ACHN (cell line): ENCODE measurements at places on chromosomes 6 and 20.

- no peak for DNase-seq
These were observed 273.1 kb downstream of the CLIC5 start for GRCh38 chr6:45742591-45742990.

GRCh38 chr6:13923527-13924145 is 1.1 kb upstream of the RNF182 start:
- DNase-seq = peak; percentile 49

DNA sequence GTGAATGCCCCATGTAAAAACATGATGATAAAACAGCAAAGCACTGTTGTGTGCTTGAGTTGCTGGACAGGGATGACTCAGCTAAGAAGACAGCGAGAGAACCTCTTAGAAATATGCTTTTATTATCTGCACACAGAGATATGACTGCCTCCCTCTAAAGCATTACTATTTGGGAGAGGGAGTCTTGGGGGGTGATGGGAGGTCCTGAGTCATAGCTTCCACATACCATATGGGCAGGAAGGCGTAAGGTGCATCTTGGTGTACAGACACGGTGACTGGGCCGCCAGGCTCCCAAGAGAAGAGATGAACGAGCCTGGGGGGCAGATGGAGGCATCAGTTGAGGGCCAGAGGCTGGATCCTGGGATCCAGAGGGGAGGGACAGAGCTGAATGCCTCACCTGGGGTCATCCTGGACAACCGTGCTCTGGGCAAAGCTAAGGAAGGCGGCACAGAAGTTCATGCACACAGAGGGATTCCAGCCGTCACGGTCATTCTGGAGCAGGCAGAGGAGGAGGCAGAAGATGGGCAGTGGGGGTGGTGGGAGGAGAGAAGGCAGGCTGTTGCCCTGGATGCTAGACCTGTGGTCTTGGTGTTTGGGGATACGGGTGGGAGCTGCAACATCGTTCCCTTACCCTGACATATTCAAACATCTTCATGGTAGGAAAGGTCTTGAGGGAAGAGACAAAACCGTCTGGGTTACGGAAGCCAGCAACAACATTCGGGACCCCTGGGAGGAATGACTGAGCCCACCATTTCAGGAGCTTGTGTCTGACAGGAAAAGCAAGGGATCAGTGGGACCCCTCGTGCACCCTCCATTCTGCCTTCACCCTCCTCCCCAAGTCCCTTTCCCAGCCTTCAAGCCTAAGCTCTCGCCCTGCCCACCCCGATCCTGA is 2.0 kb downstream of the DXO start:
- DNase-seq = peak; percentile 26

GRCh38 chr6:100171533-100172321 is 177.7 kb upstream of the MCHR2 start:
- no peak for DNase-seq

GRCh38 chr6:13427801-13428582 is 59.4 kb downstream of the GFOD1 start:
- DNase-seq = no peak

- no peak for DNase-seq
These were observed 124.3 kb downstream of the TPBG start for GRCh38 chr6:82487895-82488294.

- DNase-seq = peak; percentile 15
These were observed 311.5 kb downstream of the PLCB1 start for GRCh38 chr20:8443464-8444072.

GRCh38 chr6:139378226-139378625 is 3.8 kb upstream of the CITED2 start:
- DNase-seq = no peak

- DNase-seq = no peak
These were observed 38.6 kb upstream of the PLCG1 start for GRCh38 chr20:41098703-41099250.

GRCh38 chr6:42222448-42222847 is 4.8 kb upstream of the MRPS10 start:
- DNase-seq = no peak

- no peak for DNase-seq
These were observed 143.4 kb downstream of the BCKDHB start for GRCh38 chr6:80249897-80250296.

- no peak for DNase-seq
These were observed 16.7 kb downstream of the BMP2 start for GRCh38 chr20:6784210-6784631.

DNA sequence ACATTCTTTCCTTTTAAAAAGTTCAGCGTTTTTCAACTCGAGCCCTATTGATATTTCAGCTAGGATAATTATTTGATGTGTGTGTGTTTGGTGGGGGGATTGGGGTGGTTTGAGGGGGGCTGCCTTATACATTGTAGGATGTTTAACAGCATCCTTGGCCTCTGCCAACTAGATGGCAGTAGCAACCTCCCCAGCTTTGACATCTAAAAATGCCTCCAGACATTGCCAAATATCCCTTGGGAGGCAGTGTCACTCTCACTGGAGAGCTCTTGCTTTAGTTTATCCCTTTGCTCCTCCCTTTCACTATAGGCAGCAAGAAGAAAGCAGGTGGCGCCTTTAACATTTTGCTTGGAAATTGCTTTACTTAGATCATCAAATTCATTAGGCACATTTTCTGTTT is 14.6 kb upstream of the TP53TG5 start:
- no peak for DNase-seq

DNA sequence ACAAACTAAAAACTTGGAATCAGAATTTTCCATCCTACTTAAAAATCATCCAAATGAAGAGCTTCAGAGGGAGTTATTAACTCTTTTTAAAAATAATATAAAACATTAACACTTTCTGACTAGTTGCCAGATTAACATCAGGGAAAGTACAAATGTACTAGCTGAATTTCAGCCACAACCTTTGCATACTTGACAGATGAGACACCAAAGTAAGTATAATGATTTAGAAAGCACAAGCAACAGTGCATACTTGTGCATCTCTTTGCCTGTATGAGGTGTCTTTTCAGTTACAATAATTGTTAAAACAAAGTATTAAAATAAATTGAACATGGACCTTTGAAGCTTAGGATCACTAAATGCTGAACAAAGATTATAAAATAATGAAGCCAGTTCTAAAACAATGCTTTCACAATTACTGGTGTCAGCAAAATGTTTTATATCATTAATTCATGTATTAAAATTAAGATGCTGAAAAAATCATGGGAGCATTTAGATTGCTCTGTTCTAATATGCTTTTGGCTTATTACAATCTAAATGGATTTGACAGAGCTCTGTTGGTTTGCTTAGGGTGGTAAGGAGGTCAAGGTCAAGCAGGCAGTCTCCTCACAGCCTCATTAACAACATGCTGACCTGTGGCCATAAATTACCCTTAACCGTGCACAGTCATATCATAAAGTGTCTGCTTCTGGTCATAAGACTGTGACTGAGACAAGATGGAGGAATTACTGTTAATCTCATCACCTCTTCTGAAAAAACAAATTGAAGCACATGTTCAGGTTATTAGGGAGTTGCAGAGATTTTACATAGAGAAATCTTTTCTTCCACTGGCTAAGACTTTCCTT is 15.1 kb downstream of the RNF217 start:
- DNase-seq = no peak

DNA sequence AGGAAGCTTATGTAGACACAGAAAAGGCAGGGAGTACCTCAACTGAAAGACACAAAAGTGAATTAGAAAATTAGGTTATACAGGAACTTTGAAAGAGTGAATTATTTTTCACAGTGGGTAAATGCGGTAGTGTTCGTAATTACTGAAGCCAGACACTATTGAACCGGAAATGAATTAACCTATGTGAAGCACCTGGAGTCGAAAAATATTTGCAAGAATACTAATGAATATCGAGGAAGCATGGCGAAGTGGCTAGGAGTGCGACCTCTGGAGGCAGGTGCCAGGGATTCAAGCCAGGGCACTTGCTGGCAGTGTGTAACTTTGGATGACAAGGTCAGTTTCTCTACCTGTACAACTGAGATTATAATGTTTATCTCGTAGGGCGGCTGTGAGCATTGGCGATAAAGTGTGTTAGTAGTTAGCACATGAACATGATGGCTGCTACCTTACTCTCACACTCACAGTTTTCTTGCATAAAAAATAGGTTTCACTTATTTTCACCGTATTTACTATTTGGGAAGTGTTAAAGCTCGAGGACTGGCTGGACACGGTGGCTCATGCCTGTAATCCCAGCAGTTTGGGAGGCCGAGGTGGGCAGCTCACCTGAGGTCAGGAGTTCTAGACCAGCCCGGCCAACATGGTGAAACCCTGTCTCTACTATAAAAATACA is 567 bp upstream of the SLC18B1 start:
- DNase-seq = peak; percentile 78

- no peak for DNase-seq
These were observed 503.7 kb downstream of the KIF16B start for GRCh38 chr20:16069389-16070010.

DNA sequence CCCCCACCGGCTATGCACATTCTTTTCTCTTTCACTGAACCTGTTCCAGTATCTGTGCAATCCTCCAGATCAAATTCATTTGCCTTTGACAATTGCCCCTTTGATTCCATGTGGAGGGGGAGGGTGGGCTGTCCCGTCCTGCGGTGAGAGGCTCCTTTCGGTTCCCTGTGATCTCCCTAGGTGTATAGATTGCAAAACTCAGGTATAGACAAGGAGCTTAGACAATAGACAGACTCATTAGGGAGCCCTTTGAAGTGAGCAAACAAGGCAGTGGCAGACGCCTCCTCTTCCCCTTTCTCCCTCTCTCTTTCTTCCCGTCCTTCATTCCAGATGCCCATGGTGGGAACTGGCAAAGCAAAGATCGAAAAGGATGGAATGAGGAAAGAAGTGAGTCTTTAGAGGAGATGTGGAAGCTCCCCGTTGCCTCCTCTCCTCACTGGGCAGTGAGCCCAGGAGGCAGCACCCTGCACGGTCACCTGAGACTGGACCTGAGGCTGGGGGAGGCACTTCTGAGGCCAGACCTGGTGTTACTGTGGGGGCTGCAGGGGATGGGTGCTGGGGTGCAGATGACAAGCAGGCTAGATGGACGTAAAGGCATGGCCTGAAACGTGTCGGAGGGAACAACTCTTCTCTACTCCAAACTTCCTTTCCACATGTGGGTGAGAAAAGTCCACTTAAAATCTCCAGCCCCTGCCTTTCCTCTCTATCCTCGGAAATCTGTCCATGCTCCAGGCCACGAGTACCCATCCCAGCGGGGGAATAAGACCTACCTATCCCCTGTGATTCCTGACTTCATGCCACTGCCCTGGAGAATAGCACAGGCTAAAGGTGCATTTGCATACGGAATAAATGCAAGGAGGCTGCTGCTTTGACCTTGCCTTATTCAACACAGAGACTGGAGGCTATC is 256.6 kb upstream of the FOXQ1 start:
- no peak for DNase-seq

- DNase-seq = no peak
These were observed 30.8 kb downstream of the GSTA4 start for GRCh38 chr6:52964318-52964717.

DNA sequence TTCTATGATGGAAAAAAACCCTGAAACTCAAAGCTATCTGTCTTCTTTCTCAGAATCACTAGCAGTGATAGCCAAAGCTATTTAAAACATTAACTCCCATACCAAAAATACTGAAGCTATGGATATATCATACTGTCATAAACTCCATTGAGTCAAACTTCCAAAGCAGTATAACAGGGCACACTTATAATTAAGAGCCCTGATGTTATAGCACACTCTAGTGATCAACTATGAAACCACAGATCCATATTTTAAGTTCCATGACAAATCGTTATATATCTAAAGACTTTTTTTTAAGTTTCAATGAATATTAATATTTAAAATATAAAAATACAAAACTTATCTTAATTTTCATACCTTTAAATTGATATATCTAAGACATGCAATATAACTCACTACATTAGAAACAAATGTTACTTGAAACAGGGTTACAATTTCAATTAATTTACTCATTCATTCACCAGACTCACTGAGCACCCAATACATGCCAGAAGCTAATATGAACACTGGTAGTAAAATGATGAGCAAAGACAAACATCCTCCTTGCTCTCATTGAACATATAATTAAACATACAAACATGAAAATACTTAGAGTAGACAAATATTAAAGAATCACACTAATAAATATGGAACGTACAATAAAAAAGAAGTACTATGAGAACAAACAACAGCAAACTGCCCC is 69.3 kb downstream of the IBTK start:
- DNase-seq = peak; percentile 8

DNA sequence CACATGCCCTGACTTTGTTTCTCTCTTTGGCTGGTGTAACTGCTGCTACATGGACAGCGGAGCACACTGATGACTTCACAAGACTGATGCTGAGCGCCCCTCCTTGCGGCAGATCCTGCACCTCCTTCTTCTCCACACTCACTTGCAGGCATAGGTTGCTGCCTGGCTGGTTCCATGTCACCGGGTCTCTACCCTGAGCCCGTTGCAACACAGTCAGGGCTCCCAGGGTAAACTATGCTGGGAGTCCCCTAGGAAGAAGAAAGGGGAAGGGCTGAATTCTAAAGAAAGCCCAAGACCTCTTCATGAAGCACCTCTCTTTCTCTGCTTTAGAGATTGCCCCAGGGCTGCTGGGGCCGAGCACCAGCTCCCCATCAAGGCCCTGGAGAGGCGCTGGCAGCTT is 83.3 kb upstream of the DUSP22 start:
- no peak for DNase-seq

DNA sequence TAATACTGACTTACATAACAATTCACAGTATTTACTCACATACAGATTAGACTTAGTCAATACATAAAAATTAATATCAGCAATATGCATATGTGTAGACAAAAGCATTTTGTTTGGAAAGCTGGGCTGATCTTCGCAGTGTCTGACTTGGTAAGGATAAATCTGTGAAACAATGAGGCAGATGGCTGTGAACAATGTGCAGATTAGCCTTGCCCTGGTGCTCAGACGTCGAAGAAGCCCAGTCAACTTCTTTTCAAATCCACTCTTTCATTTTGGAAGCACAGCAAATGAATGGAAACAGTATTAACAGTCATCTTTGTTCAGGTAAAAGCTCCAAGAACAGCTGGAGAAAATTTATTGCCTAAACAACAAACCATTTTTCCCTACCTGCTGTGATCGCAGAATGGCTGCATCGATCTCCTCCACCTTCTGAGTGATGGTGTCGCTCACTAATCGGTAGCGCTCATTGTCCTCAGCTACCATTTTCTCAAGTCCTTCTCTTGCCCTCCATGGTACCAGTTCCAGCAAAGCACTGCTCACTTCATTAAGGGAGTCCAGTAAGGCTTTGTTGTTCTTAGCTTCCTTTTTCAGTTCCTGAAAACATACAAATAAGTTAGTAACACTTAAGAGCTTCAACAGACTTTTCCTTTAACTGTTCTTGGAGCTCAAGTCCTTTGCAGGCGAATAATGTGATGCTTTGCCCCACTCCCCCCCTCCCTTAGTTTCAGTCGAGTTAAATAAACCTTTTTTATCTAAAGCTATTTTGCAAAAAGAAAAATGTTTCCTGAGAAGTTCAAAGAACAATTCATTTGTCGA is 116.5 kb downstream of the DST start:
- DNase-seq = no peak

GRCh38 chr20:56957737-56958553 is 308.5 kb downstream of the BMP7 start:
- no peak for DNase-seq

DNA sequence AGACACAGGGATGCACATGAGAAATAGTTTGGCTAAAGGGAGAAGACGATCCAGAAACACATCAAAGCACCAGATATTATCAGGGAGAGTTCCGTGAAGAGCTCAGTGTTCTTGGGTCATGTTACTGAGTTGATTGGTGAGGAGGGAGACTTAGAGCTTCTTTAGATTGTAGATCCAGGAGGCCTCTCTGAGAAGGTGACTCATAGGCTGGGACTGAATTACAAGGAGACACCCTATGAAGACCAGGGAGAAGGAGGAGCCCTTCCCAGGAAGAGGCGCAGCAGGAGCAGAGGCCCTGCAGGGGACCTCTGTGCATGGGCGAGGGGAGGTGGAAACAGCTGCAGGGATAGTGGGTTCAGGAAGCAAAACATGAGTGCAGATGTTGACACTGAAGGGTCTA is 196.5 kb downstream of the SLC24A3 start:
- DNase-seq = no peak
